ENCODE measurements at places on chromosomes 2 and 18. TPM values are rescaled to one million over a fixed set of nuclear protein-coding genes. Genes with fewer than 3 reads are reported as not detected.

BCL11A gene
- total RNA-seq = 71.5 TPM

TFPI gene
- total RNA-seq = 85.3 TPM

BMP10 gene
- total RNA-seq = not detected

VWC2L gene
- 30.0 TPM for total RNA-seq

NCKAP5 gene
- 11.5 TPM for total RNA-seq

CPLX4 gene
- total RNA-seq = not detected

UGGT1 gene
- total RNA-seq = 46.8 TPM

RPE gene
- 66.7 TPM for total RNA-seq

C2orf78 gene
- total RNA-seq = not detected

SLC5A7 gene
- 14.3 TPM for total RNA-seq

REG1B gene
- not detected for total RNA-seq

SERPINB10 gene
- total RNA-seq = 0.46 TPM

MROH2A gene
- total RNA-seq = under 0.01 TPM

VAMP8 gene
- total RNA-seq = 3.0 TPM

FOXD4L1 gene
- total RNA-seq = 0.69 TPM

ASNSD1 gene
- total RNA-seq = 89.0 TPM

TM4SF20 gene
- not detected for total RNA-seq

ST8SIA5 gene
- 7.8 TPM for total RNA-seq

CLHC1 gene
- total RNA-seq = 27.5 TPM

ERMN gene
- 1.2 TPM for total RNA-seq

ALK gene
- 21.0 TPM for total RNA-seq

THSD7B gene
- 12.2 TPM for total RNA-seq

COL4A4 gene
- total RNA-seq = 2.1 TPM

APLF gene
- 17.8 TPM for total RNA-seq

OTX1 gene
- total RNA-seq = 2.8 TPM

POMC gene
- total RNA-seq = 5.3 TPM

UGT1A9 gene
- total RNA-seq = not detected

TUBA4B gene
- 1.2 TPM for total RNA-seq

IL1B gene
- total RNA-seq = 1.2 TPM

ABCG8 gene
- total RNA-seq = 1.2 TPM

TMEM198 gene
- 13.8 TPM for total RNA-seq

TCF23 gene
- not detected for total RNA-seq

UGT1A8 gene
- total RNA-seq = not detected

MAB21L4 gene
- not detected for total RNA-seq
